Stimulated activated CD4-positive, alpha-beta T cell treated with anti-CD3 and anti-CD28 coated beads, TNF-alpha, amount 100 ng/mL, for 48 hours (primary cell): ENCODE measurements at places on chromosomes 12 and 14.

GRCh38 chr12:113292091-113292490, 42.8 kb downstream of the SLC8B1 start:
- DNase-seq: no peak

GRCh38 chr12:55743406-55744339, 751 bp downstream of the GDF11 start:
- DNase-seq: no peak

DNA sequence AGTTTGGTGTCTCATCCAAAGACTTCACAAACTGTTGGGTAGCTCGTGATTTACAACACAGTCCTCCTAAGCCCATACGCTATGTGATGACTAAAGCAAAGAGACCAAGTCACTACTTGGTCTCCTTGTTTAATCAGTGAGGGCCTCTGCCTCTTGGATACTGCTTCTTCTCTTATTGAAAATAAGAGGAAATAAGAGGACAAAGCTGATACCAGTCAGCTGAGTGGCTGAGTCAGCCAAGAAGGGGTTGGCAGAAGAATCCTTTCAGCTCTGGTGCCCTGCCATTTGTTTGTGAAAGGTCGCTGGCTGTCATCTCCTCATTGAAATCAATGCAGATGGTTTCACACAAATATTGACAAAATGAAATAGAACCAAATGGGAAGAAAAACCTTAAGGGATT, 67.5 kb upstream of the SLC35F4 start:
- no peak for DNase-seq

DNA sequence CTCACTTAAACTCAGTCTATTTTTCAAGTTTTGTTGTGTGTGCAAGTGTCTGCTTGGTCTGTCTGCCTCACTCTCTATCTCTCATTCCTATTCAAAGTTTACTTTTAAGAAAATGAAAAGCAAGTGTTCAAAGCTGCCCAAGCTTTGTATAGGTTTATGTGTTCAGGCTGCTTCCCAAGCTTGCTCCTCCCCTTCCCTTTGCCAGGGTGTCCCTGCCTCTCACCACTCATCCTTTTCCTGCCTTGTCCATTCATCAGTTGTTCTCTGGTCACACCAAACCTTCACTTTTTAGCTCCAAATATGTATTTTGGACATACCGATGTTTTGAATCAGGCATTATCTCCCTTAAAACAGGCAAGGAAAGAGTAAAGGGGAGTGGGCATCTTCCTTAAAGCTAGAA, 41.3 kb downstream of the STK38L start:
- no peak for DNase-seq

DNA sequence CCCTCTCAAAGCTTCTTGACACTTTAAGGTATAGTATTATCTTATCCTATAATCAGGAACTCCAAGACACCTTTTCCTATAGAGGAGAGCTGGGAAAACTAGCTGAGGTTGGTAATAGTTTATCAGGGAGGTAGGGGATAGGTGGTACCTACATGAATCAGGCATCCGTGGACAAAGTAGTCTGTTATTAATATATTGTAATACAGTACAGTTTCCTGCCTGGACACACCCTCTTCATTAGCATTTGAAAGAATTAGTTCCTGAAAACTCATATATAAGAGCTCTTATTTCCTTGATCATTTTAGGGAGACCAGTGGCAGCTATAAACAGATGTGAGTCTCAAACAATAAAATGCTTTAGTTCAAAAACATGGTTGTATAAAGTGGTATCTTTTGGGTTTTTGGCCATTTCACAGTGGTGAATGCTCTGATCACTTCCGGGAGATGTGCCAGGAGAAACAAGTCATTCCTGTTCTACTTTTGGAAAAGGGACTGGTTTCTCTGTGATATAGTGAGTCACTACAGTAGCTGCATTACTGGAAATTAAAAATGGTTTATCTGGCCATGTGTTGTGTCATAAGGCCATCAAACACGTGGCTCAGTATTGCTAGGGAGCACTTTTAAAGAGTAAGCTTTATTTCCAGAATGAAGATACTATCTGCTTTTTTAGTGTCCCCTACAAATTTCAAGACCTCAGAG, 98.1 kb downstream of the KLRB1 start:
- no peak for DNase-seq

DNA sequence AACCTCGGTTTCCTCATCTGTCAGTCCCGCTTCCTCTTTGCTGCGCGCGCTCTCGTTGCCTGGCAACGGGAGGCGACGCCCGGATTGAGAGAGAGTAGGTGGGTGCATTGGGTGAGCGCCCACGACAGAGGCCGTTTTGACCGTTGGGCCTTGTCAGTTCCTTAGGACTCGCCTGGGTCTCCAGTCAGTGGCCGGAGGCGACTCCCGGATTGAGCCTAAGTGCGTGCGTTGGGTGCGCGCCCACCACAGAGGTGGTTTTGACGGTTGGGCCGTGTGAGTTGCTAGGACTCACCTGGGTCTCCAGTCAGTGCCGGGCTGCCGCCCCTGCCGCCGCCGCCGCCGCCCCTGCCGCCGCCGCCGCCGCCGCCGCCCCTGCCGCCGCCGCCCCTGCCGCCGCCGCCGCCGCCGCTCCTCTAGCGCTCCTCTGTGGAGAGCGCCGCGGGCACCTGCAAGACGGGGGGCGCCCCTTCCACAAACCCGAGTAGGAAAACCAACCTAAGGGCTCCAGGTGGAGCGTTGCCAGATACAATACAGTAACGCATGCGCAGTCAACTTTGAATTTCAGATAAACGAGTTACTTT, 37.2 kb downstream of the APOBEC1 start:
- DNase-seq: no peak

DNA sequence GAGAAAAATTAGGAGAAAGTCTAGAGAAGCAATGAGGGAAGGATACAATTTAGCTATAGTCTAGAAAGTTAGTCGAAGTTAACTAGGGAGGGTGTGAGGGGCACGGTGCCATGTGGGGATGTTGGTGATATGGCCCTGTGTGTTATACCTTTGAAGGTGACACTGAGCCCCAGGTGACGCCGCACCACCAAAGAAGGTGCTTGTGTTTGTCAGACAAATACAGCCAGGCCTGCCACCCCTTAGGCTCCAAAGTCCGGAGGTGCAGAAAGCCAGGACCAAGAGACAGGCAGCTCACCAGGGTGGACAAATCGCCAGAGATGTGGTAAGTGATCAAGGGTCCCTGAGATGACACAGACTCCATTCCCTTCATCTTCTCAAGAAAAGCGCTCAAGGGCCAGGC, 1.1 kb downstream of the C1S start:
- no peak for DNase-seq

DNA sequence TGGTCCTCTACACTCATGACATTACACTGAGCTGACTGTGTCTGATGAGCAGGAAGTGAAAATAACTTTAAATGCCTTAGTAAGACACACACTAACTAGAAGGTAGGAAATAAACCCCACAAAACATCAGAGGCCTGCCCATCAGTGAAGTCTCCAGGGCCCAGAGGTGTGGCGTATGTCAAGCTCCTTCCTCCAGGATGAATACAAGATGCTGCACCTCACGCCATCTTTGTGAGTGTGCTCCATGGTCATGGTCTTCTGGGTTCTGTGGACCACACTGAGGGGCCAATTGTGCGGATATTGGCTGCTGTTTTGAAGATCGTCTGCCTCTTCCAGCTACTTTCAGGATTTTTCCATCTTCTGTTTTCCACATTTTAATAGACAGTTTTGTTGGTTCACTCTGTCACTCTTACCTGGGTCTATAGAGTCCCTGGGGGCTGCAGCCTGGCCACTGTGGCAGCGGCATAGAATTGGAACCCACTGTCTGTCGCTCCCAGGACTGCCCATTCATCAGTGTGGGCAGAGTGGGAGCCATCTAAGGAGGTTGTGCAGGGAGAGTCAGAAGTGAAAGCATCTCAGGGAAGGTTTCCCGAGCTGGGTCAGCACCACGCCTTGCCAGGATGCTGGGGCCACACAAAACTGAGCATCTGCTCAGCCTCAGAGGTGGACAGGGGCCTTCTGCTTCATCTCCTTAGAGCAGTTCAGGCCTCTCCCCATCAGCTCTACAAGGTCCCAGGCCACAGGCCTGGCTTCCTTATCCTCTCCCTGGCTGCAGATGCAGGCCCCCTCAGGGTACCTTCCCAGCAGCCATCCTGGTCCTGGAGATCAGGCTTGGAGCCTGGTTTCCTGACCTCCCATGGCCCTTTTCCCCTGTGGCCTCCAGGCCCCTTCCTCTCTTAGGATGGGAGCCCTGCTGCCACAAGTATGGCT, 57.5 kb upstream of the C14orf180 start:
- no peak for DNase-seq

DNA sequence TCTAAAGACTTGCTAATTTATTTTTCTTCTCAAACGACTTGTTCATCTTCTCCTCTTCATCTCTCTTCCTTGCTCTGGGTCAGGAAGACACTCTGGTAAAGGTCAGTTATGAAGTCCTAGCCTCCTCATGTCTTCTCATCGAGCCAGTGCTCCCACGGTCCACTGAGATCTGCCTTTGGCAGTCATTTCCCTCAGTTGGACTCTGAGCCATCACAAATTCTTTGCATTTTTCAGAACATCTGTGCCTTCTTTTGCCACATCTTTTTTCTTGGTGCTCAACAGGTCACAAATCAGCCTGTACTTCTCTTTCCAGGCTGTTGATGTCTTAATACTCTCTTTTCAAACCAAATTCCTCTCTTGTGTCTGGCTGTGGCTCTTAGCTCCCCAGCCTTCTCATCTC, 49.7 kb downstream of the IGF1 start:
- no peak for DNase-seq

- DNase-seq: no peak
Observed at GRCh38 chr12:53101931-53102781, 1.1 kb upstream of the SOAT2 start.

- no peak for DNase-seq
Observed at GRCh38 chr14:20277409-20277808, 28.3 kb downstream of the TTC5 start.

GRCh38 chr14:61472801-61473376, 151.5 kb downstream of the PRKCH start:
- peak; percentile 77 for DNase-seq

GRCh38 chr12:56801661-56802622, 38.8 kb downstream of the HSD17B6 start:
- no peak for DNase-seq

- no peak for DNase-seq
Observed at GRCh38 chr14:96077983-96078624, 38.9 kb downstream of the C14orf132 start.

- no peak for DNase-seq
Observed at GRCh38 chr12:59401862-59402261, 194.0 kb upstream of the SLC16A7 start.

DNA sequence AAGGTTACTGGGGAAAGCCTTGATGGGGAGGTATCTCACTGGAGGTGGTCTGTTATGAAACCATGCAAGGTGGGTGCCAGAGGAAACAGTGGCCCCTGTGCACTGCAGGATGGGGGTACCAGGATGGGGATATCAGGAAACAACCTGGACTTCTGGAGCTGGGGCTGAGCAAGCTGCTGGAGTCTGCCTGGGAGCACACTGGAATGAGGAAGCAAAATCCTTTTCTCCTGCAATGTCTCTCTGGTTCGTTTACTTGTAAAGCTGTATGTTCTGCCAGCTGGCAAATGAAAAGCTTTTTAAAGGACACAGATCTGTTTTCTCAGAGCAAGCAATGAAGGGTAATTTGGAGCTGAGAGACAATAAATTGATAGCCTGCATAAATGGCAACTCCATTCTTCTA, 23.2 kb upstream of the SERPINA1 start:
- DNase-seq: no peak

- DNase-seq: no peak
Observed at GRCh38 chr12:123995023-123995748, 22.2 kb downstream of the ZNF664 start.

- DNase-seq: peak; percentile 10
Observed at GRCh38 chr12:6069437-6070093, 54.9 kb downstream of the VWF start.

DNA sequence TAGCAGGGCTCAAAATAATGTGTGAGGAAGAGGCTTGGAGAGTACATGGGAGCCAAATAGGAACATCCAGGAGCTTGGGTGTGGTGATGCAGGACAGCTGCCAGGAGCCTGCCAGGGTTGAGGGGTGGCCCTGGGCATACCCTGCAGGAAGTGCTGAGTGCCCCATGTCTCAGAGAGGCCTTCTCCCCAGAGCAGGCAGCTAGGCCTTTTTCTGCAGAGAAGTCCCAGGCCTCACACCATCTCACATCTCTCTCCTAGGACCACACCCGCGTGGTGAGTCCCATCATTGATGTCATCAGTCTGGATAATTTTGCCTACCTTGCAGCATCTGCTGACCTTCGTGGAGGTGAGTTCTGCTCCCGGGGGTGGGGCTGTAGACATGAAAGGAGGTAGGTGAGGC, 66.9 kb downstream of the ERH start:
- DNase-seq: no peak

DNA sequence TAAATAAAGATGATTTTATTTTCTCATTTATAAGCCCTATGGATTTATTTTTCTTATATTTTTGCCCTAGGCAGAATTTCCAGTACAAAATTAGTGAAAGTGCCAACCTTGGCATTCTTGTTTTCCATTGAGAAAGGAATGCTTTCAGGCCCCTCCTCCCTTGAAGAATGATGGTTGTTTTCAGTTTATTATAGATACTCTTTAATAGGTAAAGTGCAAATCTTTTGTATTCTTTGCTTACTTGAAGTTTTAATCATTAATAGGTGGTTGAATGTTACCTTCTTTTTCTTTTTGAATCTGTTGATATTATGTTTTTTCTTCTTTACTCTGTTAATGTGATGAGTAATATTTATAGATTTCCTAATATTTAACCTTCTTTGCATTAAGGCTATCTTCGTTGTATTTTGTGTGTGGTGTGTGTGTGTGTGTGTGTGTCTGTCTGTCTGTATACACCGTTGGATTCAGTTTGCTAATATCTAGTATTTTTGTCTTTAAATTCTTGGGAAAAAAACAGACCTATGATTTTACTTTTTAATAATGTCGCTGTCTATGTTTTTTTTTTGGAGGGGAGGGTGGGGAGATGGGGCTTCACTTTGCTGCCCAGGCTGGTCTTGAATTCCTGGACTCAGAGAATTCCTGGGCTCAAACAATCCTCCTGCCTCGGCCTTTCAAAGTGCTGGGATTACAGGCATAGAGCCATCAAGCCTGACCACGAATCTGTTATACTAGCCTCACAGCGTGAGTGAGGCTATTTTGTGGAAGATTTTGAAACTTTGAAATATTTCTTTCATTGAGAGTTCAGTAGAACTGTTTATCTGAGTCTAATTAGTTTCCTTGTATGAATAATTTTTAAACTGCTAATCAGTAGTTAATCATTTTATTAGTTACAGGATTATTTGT, 13.5 kb downstream of the SRGAP1 start:
- DNase-seq: no peak

GRCh38 chr12:48852734-48853688, 1.0 kb upstream of the DDX23 start:
- peak; percentile 83 for DNase-seq

GRCh38 chr12:131835616-131836171, 7.5 kb downstream of the MMP17 start:
- no peak for DNase-seq

- DNase-seq: no peak
Observed at GRCh38 chr14:105193916-105194782, 13.0 kb upstream of the NUDT14 start.

GRCh38 chr14:69572030-69572840, 2.4 kb downstream of the CCDC177 start:
- no peak for DNase-seq

- no peak for DNase-seq
Observed at GRCh38 chr12:121576851-121577391, 3.9 kb downstream of the KDM2B start.
